ENCODE measurements at places on chromosomes 16 and 17.

GRCh38 chr17:38970128-38970527, 2.9 kb upstream of the FBXO47 start:
- DNase-seq: no peak

- DNase-seq: no peak
Observed at GRCh38 chr16:946048-946395, 24.8 kb downstream of the LMF1 start.

DNA sequence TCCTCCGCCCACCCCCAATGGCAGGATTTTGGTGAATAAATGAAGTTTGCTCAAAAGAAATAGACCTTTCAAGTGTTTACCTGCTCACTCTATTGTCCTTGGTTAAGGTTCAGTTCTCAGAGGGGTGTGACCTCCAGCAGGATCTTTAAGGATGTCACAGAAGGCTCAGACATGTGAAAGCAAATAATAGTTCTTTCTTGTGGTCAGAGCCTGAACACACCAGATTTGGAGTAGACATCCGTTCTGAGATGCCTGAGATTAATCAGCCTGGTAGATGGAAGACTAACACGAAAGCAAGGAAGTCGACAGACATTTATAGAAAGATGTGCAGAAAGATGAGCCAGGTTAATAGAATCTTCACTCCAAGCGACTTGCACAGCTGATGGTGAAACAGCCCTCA, 557.9 kb upstream of the CDH11 start:
- no peak for DNase-seq

DNA sequence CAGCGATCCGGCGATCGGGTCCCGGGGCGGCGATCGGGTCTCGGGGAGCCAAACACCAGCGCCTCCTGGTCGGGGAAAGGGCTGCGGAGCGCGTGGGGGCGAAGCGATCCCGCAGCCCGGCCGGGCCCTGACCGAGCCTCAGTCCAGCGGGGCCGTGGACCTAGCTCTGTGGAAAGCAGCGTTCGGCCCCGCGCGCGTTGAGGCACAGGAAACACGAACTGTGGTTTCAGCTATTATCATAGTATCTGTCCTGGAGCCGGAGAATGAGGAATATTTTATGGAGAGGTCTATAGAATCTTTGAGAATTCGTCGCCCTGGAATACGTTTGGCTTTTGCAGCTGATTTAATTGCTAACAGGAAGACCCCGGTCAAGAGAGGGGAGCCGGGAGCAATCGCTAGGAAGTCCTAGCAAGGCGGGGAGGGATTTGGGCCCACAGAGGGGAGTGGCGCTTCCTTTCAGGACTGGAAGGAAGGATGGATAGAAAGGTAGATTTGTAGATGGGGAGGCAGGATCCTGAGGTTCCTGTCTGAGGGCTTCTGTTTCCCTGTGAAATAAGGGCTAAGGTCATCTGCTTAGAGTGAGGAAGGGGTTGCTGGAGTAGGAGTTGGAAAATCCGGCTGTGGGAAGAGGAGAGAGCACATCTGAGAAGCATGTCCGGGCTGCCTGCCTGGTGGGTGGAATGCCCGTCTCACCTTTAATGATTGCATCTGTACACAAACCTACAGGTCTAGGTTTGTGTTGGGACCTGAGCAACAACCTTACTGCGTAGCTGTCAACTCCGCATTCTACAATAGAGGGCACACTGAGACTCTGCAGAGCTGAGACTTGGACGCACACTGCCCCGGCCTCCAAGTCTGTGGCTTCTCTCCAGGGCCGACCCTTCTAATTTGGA, 770 bp downstream of the CCNF start:
- peak; percentile 22 for DNase-seq

DNA sequence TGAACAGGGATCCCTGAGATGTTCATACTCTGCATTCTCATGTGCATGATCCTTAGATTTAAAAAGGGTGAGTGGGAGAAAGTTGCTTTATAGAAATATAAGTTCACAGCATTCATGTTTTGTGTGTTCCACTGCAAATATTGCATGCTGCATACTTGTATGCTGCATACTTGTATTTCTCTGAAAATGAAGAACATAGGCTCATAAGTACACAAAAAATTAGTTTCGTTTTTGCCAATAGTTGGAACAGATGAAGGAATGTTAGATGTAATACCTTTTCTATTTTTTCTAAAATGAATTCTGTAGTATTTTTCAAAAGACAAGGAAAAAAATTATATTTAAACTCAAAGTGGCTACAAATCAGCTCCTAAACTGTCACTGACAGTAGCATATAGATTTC, 79.0 kb downstream of the NFAT5 start:
- DNase-seq: no peak

GRCh38 chr17:60704170-60704569, 26.5 kb downstream of the BCAS3 start:
- DNase-seq: no peak

DNA sequence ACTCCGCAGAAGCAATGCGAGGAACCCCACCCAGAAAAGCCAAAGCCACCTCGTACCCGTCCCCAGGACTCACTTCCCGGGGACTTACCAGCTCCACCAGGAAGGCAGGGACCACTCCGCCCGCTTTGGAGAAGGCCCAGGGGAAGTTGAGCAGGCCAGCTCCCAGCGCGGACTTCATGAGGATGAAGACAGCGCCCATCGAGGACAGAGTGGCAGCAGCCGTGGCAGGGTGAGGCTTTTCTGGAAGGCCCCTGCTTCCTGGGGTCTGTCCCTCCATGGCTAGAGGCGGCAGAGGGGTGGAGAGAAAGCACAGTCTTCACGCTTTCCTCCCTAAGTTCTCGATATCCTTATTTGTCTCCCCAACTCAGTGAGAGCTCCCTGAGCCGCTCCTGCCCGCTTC, 714 bp downstream of the SLC38A8 start:
- no peak for DNase-seq

DNA sequence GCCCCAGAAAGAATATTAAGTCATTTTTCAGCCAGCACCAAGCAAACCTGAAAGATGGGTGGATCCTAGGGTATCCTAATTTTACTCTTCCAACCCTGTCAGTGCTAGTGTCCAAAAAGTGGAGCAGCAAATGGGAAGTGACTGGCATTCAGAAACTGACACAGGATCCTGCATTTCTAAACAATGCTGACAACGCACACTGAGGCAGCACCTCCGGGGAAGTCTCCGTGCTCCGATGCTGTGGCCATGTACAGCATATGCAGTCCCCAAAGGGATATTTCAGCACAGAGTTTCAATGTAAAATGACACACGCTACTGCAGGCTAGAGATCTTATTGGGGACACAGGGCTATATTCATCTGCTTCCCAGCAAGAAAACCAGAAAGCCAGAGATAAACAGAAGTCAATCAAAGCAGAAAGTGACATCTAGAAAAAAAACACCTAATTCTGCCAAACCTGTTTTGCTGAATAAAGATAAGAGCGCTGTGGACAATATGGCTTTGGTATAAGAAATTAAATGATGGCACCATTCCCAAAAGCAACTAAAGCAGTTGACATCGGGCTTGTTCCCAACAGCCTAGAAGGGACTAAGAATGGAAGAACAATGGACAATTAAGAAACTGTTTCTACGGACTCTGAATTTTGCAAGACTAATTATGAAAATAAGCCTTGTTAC, 17.3 kb downstream of the XYLT1 start:
- DNase-seq: no peak

DNA sequence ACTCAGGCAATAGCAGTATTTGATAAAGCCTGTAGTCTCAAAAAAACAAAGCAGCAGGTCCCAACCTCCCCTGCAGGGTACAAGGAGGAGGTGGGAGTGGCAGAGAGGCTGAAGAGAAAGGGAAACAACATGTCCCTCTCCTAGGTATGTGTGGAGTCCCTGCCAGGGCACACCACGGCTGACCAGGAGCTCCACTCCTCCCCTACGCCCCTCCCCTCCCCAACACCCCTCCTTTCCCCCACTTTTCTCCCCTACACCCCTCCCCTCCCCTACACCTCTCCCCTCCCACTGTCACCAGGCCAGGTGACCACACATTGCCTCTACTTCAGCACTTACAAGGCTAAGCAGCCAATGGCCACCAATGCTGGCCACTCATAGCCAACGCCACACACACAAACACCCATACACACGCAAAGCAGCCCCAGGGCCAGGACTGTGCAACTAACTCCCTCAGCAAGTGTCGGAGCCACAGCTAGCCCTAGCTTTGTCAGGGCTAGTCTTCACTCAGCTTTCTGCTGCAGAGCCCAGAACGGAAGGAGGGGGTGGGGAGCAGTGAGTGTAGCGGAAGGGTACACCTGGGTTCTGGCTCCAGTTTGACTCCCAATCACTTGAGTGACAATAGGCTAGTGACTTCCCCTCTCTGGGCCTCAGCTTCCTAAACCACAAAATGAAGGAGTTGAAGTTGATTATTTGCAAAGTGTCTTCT, 8.2 kb downstream of the CAVIN1 start:
- DNase-seq: peak; percentile 46

Measured in GM12864 (cell line).